ENCODE measurements at places on chromosomes 4 and X.

GRCh38 chr4:184384810-184385557 lies 89.4 kb downstream of the IRF2 start:
- DNase-seq, result no peak

- no peak for DNase-seq
These were observed 163.7 kb upstream of the SPANXC start for GRCh38 chrX:141405853-141406492.

- no peak for DNase-seq
These were observed 145.1 kb downstream of the STPG2 start for GRCh38 chr4:97998203-97998602.

DNA sequence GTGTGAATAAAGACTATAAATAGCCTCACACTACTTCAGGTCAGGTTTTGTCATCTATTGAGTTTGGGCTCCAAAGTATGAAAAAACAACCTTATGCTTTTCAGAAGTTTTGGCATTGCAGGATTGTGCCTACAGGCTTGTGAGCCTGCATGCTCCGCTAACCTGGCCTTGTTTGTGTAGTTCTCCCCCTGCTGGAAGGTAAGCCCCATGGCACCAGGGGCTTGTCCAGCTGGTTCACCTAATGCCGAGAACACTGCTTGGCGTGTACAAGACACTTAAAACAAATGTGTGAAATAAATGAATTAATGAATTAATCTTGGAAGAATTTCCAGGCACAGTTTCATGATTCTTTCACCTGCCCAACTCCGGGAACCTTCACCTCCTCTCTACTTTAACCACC lies 1.8 kb upstream of the HSD17B10 start:
- no peak for DNase-seq

- no peak for DNase-seq
These were observed 8.3 kb downstream of the SPATA18 start for GRCh38 chr4:52059372-52059771.

DNA sequence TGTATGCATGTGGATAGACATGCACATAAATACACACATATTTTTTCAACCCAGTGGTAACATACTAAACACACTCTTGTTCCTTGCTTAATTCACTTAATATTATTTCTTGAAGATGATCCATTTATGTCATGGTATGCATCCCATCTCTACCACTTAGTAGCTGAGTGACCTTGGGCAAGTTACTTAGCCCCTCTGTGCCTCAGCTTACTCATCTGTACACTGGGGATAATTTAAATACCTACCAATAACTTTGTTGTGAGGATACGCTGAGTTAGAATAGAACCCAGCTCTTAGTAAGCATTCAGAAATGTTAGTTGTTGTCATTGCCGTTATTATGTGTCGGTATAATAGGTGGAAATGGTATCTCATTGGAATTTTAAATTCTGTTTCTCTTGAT lies 41.4 kb downstream of the FAM114A1 start:
- DNase-seq, result no peak

All from thoracic aorta (tissue), 2 donors.